ENCODE measurements at places on chromosomes 16 and 17.

DNA sequence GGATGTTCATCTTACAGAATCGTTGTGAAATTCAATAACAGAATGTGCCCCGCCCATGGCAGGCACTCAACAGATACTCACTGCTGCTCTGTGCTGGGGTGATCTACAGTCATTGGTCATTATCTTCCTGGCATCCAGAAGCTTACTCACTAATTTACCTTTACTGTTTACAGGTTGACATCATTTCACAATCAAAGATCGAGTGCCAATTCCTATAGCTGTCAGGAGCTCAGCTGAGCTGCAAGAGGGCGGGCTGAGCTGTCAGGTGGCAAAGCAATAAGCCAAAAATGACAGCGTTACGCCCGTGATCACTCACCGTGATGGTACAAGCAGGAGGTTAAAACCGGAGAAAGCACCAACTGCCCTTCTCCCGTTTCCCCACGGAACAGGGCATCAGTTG is 51.2 kb downstream of the LITAF start:
- no peak for DNase-seq

DNA sequence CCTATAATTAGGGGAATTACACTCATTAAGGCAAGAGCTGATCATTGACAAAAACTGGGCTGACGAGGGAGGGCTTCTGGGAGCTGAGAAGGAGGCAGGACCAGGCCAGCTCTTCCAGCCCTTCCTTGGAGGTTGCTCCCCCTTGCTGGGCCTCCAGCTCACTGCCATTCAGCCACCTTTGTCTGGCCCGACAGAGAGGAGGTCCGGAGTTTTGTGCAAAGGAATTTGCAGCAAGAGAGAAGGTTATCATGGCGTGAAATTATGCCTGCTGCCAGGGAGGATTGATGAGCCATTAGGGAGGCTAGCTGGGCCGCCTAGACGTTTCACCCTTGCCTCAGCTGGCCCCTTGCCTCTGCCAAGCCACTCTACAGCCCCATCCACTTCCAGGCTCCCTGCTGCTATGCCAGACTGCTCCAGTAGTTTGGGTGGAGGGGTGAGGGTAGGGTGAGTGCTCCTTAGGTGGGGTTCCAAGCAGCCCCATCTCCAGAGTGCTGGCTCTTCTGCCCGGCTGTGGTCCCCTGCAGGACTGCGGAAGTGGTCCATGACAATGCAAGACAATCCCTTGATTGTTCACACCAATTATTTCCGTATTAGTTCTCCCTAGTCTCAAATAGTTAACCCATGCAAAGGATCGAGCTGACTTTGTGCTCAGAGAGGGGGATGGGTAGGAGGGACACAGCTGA is 17.1 kb upstream of the PHF12 start:
- no peak for DNase-seq

DNA sequence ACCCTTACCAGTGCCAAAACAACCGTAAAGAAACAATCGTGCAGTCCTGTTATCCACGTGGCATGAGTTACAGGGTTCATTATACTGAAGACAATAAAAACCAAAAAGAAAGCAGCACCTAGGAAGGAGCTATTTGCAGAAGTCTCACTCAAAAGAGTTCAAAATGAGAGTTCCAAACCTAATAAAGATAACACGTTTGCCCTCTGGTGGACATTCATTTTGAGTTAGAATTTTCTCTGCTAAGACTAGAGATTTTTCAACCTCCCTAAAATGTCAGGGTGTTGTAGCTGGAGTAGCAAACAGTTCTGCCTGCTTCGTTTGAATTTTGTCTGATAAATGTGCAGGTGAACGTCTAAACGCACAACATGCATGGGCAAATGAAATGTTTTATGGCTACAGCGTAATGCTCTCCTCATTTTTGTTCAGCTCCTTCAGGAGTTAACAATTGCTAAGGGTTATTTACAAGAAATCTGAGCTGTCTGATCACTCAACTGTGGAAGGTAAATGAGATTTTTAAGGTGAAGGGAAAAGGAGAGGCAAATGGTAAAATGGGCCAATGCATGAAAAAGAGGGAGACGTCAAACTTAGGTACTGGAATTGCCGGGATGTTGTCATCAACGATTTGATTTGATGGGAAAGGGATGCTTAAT is 1067.9 kb upstream of the EEF2KMT start:
- DNase-seq, result no peak

- no peak for DNase-seq
Observed at GRCh38 chr17:11882716-11883115, 114.6 kb downstream of the ZNF18 start.

- no peak for DNase-seq
Observed at GRCh38 chr16:25007284-25007984, 7.7 kb downstream of the ARHGAP17 start.

- no peak for DNase-seq
Observed at GRCh38 chr17:50314456-50315011, 31.4 kb upstream of the XYLT2 start.

GRCh38 chr17:28860363-28860808 is 5.6 kb downstream of the ERAL1 start:
- no peak for DNase-seq

DNA sequence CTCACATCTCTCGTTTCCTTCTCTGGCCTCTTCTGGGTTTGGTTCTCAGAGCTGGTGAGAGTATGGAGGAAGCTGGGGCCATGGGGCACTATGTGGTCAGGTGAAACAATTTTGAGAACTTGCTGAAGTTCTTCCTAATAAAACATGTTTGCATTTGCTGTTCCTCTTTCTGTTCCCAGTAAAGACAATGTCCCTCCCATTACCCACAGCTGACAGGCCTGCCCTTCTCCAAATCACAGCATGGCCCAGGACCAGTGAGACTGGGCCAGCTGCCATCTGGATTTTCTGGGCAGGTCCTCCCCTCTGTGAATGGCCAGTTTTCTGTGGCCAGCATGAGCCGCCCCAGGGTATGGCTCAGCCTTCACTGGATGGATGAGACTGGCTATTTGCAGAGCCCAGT is at the start of gene CD300H:
Gene CD300H (minus strand): TSS at position 113 of the 400 bp plus-strand sequence.
- DNase-seq, result no peak

DNA sequence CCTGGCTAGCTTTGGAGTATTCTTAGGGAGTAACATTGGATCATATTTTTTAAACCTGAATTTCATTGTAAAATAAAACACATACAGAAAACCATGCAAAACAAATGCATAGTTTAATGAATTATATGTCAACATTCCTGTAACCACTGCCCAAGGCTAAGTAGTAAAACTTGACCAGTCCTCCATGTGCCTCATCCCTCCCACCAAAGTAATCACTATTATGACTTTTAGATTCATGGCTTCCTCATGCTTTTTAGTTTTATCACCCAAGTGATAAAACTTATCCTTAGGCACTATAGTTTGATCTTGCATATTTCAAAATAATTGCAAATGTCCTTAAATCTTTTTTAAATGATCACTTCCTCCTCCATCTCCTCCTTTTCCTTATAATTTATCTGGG is 20.4 kb downstream of the PRKCA start:
- DNase-seq, result no peak

DNA sequence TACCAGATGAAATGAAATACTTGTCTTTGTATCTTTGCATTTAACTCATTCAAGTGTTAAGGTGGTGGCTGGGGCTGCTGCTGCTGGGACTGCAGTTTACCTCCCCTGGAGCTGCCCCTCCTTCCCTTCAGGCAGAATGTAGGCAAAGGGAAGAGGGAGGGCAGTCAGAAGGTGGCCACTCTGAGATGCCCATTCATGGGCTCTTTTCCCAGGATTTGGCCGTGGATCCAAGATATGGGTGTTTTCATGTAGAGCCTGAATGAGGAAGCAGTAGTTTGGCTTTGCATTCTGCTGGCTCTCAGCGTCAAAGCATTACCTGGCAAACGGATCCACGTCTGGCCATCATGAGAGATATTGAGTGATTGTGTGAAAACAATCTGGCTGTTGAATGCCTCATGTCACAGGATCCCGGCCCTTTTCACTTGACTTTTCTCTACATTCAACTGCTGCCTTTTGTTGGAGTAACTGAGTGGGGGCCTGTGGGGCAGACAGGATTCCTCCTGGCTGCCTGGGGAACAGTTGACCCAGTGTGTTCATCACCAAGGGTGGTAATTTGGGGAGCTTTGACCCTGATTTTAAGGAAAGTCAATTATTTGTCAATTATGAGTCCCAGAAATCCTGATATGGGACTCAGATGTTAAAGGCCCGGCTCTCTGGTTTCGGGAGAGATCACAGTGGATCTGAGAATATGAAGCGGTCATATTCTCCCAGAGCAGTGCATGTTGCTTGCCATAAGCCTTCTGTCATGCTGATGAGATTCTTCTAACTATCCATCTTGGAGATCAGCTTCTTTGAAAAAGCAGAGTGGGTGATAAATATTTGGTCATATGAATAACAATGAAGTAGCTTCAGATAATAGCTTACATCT is 236.8 kb downstream of the IRX3 start:
- DNase-seq, result no peak

DNA sequence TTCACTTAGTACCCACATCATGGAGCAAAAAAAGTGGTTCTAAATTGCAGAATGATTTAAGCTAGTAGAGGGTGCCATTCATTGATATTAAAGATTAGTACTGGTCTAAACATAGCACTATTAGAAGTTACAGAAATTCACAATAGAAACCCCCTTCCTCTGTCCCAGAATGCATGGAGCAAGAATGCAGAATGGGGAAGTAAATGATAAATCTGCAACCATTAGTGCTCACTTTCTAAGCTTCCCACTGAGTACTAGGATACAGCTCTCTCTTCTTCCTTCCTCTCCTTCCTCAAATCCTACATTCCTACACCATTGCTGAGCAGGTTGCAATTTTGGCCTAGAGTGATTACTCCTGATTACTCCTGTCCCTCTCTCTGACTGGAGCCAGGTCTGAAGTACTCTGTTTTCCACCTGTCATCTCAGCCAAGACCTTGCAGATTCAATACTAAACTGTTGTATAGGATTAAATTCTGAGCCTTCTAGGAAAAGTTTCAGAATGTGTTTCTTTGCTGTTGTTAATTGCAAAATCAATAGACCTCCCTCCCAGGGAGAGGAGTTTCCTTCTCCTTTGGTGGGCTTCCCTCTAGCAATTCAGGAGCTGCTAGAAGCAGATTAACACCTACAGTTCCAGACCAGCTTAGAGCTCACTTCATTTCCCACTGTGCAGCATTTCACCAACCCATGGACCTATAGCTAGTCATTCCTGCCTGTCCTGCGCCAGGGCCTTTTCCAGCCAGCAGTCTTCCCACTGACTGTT is 165.5 kb upstream of the TBX2 start:
- no peak for DNase-seq

GRCh38 chr16:81493755-81494433 is 49.3 kb downstream of the CMIP start:
- no peak for DNase-seq

- DNase-seq, result peak; percentile 29
Observed at GRCh38 chr17:78130090-78130436, 508 bp upstream of the TMC8 start.

- DNase-seq, result peak; percentile 83
Observed at GRCh38 chr16:4053301-4053845, 62.9 kb downstream of the ADCY9 start.

DNA sequence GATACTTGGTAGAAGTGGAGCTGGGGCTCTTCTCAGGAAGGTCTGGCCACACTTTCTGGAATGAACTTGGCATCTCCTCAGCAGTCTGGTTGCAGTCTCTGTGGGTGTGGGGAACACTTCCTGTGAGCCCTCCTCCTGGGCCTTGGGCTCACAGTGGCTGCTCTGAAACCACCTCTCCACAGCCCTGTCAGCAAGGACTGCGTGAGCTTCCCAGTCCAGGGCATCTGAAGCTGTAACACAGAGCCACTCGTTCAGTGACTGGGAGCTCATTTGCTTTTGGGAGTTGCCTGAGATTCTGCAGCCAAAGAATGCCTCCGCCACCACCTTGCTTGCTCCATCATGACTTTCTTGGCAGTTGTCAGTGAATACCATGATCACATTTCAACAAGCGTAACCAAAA is 60.0 kb downstream of the CLEC16A start:
- DNase-seq, result peak; percentile 39

DNA sequence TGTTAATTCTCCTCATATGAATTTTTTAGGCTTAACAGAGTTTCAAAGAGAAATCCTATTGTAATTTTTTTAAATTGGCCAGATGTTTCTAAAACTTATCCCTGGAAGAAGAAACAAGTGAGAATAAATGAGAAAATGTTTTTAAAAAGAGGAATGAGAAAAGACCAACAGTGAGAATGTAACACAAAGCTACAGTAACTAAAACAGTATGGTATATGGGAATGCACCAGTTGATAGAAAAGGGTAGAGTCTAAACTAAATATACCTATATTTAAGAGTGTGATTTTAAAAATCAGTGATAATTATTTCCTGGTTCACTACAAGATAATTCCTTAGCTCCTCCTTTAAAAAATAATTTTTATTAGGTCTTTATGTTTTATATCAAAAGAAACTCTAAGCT is 127.9 kb downstream of the CCDC182 start:
- no peak for DNase-seq

GRCh38 chr16:78668393-78668792 is 568.9 kb downstream of the WWOX start:
- DNase-seq, result no peak

GRCh38 chr17:41777157-41777573 is 9.3 kb downstream of the JUP start:
- peak; percentile 73 for DNase-seq

Data from femur (tissue), 1 donor.